ENCODE measurements at places on chromosomes 6 and 20.

DNA sequence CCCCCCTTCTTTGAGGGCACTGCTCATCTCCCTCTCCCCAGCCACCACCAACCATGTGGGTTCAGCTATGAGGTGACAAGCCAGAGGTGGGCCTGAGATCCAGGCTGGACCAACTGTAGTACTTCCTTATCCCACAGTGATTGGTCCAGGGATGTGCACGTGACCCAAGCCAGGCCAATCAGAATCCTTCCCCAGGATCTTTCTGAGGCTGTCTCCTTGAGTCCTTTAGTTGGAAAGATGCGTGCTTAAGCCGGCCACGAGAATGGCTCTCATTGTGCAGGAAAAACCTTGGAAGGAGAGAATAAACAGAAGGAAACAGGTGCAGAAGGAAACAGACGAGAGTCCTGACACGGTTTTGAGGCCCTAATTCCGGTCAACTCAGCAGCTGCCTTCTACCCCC, 39.2 kb downstream of the ZC3H12D start:
- no peak for DNase-seq

DNA sequence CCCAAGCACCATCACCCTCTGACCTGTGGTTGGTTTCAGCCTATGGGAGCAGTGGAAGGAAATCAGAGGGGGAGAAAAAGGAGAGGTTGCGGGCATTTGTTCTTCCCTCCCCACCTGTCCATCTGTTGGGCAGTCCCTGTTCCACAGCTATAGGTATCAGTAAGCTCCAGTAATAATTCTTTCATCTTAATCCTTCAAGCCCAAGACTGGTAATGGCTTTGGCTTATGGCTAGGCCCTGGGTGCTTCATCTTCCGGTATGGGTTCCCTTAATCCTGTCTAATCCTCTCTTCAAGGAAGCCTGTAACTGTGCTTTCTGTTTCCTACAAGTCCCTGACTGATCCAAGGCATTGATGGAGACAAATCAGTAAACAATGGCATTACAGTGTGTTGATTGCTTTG, 42.2 kb upstream of the STK35 start:
- no peak for DNase-seq

DNA sequence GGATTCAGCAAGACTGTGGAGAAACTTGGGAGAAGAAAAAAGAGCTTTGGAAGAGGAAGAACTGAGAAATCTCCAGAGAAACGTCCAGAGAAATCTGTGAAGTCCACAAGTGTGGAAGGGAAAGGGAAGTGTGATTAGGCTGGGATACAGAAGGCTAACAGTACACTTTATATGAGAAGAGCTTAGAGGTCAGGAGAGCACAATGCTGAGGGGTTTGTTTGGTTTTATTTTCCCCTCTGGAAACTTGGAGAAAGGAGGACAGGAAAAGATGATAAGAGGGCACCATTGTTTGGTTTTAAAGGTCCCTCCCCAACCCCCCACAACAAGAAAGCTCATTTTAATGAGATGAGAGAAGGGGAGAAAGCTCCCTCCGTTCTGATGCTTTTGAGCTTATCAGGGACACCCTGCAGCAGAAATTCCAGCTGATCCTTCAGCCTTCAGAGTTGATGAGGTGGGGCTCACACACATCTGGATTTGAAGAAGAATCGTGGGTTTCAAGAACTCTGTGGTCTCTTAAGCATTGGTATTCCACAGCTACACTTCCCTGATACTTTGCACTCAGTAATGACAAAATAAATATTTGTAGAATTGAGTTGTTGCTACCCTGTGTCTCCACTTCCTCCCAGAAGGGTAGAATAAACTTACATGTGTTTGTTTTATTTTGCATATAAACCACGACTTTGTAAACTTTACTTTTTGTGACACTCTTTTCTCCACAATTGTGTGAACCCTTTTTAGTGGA, 1.9 kb downstream of the NT5E start:
- DNase-seq: no peak

- no peak for DNase-seq
These were observed 316.6 kb upstream of the JARID2 start for GRCh38 chr6:14929291-14929690.

DNA sequence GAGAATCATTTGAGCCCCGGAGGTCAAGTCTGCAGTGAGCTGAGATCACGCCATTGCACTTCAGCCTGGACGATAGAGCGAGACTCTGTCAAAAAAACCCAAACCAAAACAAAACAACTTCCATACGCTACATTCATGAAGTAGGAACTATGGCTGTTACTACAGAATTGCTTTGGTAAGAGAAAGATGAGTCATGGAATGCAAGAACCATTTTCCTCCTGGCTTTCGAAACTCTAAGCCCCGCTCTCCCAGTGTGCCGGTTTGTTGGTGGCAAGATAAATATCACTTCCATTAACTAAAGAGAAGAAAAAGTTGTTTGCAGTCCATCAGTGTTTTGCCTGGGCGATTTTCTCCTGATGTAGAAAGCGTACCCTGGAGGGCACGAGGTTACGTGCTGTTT, 61.3 kb downstream of the ZDHHC14 start:
- DNase-seq: no peak

Measured in sigmoid colon (tissue), 7 donors.